LHCN-M2 (cell line): ENCODE measurements at places on chromosomes 5 and 9. TPM values are rescaled to one million over a fixed set of nuclear protein-coding genes. Genes with fewer than 3 reads are reported as not detected.

Gene F12
- 3.1 and 3.6 TPM in 2 replicates for total RNA-seq

Gene SLC23A1
- not detected in 2 replicates for total RNA-seq

Gene MUSK
- total RNA-seq, result 44.7 and 71.1 TPM in 2 replicates

Gene ARSI
- total RNA-seq, result 6.2 and 11.0 TPM in 2 replicates

DNA sequence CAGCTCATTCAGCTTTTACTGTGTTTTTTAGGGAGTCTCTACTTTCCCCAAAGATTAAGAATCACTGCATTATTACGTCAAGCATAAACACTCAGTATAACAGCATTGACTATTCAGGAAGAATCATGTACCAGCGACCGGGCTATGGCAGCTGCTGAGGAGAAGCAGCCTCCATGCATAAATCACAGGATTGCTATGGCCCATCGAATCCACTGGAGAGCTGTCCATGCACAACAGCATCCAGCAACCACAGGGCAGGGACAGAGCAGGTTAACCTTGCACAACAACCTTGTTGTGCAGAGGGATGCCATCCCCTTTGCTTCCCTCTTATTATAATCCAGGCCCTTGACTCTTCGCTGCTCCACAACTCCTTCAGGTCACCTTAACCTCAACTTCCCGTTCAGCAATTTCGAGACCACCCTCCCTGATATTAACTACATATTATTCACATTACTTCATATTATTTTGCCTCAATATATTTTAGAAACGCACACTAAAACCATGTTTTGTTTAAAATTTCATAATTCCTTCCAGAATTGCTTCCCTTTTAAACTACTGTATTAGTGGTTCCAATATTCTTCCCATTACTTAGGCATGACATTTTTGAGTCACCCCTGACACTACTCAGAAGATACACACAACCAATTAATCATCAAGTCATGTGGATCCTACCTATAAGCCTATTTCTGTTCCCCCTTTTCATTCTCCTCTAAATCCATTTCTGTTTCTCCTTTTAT, 991 bp downstream of the IARS1 start:
- peak; percentile 9 for DNase-seq
